ENCODE measurements at places on chromosomes 3 and 15. TPM values are rescaled to one million over a fixed set of nuclear protein-coding genes. Genes with fewer than 3 reads are reported as not detected.

Gene RARRES1
- 5.3 TPM for total RNA-seq

Gene TRH
- 0.62 TPM for total RNA-seq

Gene ZNF662
- total RNA-seq, result 12.2 TPM

Gene IGDCC3
- total RNA-seq, result 1.7 TPM

Gene BCL2A1
- 8.1 TPM for total RNA-seq

Gene GPR176
- total RNA-seq, result 4.1 TPM

Gene RBP2
- total RNA-seq, result not detected

Gene ASB14
- 3.4 TPM for total RNA-seq

Gene SERPINI2
- 2.2 TPM for total RNA-seq

Gene HDAC11
- 21.8 TPM for total RNA-seq

Gene CAND2
- total RNA-seq, result 58.5 TPM

Gene FBXL22
- 21.7 TPM for total RNA-seq

Gene OXTR
- total RNA-seq, result 0.62 TPM

Gene UPK1B
- 9.4 TPM for total RNA-seq

Gene FES
- 40.1 TPM for total RNA-seq

Gene PARP14
- total RNA-seq, result 34.7 TPM

Gene PATL2
- 0.51 TPM for total RNA-seq

Gene HDC
- 3.4 TPM for total RNA-seq

Gene HRG
- not detected for total RNA-seq

Gene RBSN
- total RNA-seq, result 44.6 TPM

Gene TMEM207
- not detected for total RNA-seq

Gene GOLGA8T
- not detected for total RNA-seq

Gene LIPH
- total RNA-seq, result 1.3 TPM

Gene CRBN
- total RNA-seq, result 143 TPM

Gene ALDH1A2
- total RNA-seq, result 1.6 TPM

Gene CKMT1B
- total RNA-seq, result 4.3 TPM

Gene CCDC13
- 1.1 TPM for total RNA-seq

Gene ADAMTS17
- total RNA-seq, result 12.4 TPM

Gene PGBD4
- total RNA-seq, result 1.3 TPM

Gene PRRT3
- total RNA-seq, result 1.4 TPM

Gene PPP2R3A
- total RNA-seq, result 117 TPM

Gene GOLGA6B
- 0.21 TPM for total RNA-seq

Gene ABHD14A
- total RNA-seq, result 14.1 TPM

Data from tongue (tissue), 3 donors.